ENCODE measurements at places on chromosomes 4 and X. TPM values are rescaled to one million over a fixed set of nuclear protein-coding genes. Genes with fewer than 3 reads are reported as not detected.

PPP4R3C gene
- not detected for total RNA-seq

RXFP1 gene
- not detected for total RNA-seq

ETDA gene
- not detected for total RNA-seq

ADAMTS3 gene
- total RNA-seq: 1.6 TPM

FRMPD3 gene
- not detected for total RNA-seq

FUNDC1 gene
- 15.8 TPM for total RNA-seq

MRPL1 gene
- 36.8 TPM for total RNA-seq

PPA2 gene
- 62.6 TPM for total RNA-seq

SYNPO2 gene
- 37.4 TPM for total RNA-seq

GAB3 gene
- total RNA-seq: 16.2 TPM

WDR17 gene
- total RNA-seq: 2.3 TPM

SUV39H1 gene
- total RNA-seq: 5.3 TPM

EVC gene
- 37.0 TPM for total RNA-seq

VEGFC gene
- total RNA-seq: 13.1 TPM

SPANXB1 gene
- total RNA-seq: not detected

MFAP3L gene
- total RNA-seq: 3.6 TPM

AMOT gene
- 11.1 TPM for total RNA-seq

VCX3A gene
- total RNA-seq: not detected

DUSP9 gene
- total RNA-seq: not detected

RASGEF1B gene
- 35.2 TPM for total RNA-seq

CCKAR gene
- not detected for total RNA-seq

Measured in subcutaneous adipose tissue (tissue), 4 donors.